IMR-90 (cell line): ENCODE measurements at places on chromosomes 3 and 15. TPM values are rescaled to one million over a fixed set of nuclear protein-coding genes. Genes with fewer than 3 reads are reported as not detected.

MEF2A gene
- 16.7 and 20.8 TPM in 2 replicates for total RNA-seq

XPC gene
- total RNA-seq: 40.5 and 48.8 TPM in 2 replicates

HYAL1 gene
- under 0.01 and 0.36 TPM in 2 replicates for total RNA-seq

POLQ gene
- total RNA-seq: 5.0 and 7.5 TPM in 2 replicates

EPHB3 gene
- total RNA-seq: 0.72 and 0.83 TPM in 2 replicates

C2CD4A gene
- not detected in 2 replicates for total RNA-seq

CCNDBP1 gene
- total RNA-seq: 33.9 and 40.3 TPM in 2 replicates

NTRK3 gene
- total RNA-seq: under 0.01 TPM in 2 replicates

SLC28A1 gene
- total RNA-seq: not detected in 2 replicates

MYO1E gene
- 35.8 and 37.3 TPM in 2 replicates for total RNA-seq

CKMT1A gene
- not detected in 2 replicates for total RNA-seq

NR1I2 gene
- total RNA-seq: not detected in 2 replicates

LMOD3 gene
- not detected in 2 replicates for total RNA-seq

PPARG gene
- 21.9 and 23.8 TPM in 2 replicates for total RNA-seq

SKOR1 gene
- total RNA-seq: not detected in 2 replicates

DAG1 gene
- 30.8 and 31.0 TPM in 2 replicates for total RNA-seq

SERP1 gene
- 64.0 and 111 TPM in 2 replicates for total RNA-seq

GPR15 gene
- not detected in 2 replicates for total RNA-seq

GOLGA8G gene
- not detected in 2 replicates for total RNA-seq

CHL1 gene
- total RNA-seq: 1.6 and 2.2 TPM in 2 replicates

PROK2 gene
- total RNA-seq: not detected in 2 replicates

ZFYVE19 gene
- 22.6 and 22.8 TPM in 2 replicates for total RNA-seq

EAF2 gene
- total RNA-seq: 2.2 and 2.3 TPM in 2 replicates

CRYGS gene
- total RNA-seq: 0.36 and 0.56 TPM in 2 replicates

STAG1 gene
- 32.3 and 53.3 TPM in 2 replicates for total RNA-seq

C15orf62 gene
- total RNA-seq: under 0.01 TPM in 1 of 2 replicates, not detected in the other

MNS1 gene
- 0.36 and 0.83 TPM in 2 replicates for total RNA-seq

GOLGA6L10 gene
- under 0.01 and 0.28 TPM in 2 replicates for total RNA-seq

CXCR6 gene
- total RNA-seq: under 0.01 TPM in 1 of 2 replicates, not detected in the other
